ENCODE measurements at places on chromosomes 12 and 14.
A peak's percentile ranks its signal among the peaks of the same experiment; 100 is the strongest.

DNA sequence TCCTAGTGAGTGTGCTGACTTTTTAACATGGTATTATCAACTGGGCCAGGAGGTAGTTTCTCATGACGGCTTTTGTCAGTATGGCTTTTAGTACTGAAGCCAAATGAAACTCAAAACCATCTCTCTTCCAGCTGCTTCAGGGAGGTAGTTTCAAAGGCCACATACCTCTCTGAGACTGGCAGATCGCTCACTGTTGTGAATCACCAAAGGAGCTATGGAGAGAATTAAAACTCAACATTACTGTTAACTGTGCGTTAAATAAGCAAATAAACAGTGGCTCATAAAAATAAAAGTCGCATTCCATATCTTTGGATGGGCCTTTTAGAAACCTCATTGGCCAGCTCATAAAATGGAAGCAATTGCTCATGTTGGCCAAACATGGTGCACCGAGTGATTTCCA, 141.1 kb downstream of the HMGA2 start:
- DNase-seq, result no peak

DNA sequence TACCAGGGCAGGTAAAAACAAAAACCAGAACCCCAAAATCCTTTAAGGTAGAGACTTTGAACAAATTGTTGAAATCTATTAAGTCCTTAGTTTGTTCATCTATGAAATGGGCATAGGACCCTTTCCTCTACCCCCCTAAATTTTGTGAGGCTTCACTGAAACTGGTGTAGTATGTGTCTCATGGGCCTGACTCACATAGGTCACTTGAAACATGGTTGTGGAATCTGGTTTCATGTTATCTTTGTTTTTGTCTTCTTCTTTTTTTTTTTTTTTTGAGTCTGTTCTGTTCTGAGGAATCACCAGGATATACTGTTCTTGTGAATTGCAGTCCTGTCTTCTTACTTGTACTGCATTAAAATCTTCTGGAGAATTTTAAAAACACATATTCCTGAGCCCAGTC, 202.2 kb downstream of the KTN1 start:
- no peak for DNase-seq

DNA sequence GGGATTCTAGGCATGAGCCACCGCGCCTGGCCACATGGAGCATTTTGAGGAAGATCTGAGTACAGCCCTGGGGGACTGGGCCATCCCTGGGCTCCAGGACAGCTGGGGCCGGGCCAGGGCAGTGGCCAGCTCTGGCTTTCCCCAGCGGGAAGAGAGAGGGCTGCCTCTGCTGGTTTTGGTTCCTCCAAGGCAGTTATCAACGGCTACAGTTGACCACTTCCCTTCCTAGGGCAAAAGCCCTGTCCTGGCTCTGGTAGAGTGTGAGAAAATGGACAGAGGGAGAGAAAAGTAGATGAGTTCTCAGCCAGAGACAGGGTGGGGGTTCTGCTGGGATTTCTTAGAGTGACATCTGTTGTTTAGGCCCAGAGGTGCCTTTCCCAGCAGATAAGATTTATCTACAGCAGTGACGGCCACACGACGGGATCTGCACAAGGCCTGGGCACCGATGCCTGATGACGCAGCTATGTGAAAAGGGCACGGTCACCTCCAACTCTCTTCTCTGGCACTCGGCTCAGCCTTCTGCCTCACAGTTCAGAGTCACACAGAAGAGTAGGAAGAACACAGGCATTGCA, 5.5 kb upstream of the HVCN1 start:
- DNase-seq, result peak; percentile 75

- no peak for DNase-seq
These were observed 182.3 kb downstream of the NPAS3 start for GRCh38 chr14:33120966-33121365.

DNA sequence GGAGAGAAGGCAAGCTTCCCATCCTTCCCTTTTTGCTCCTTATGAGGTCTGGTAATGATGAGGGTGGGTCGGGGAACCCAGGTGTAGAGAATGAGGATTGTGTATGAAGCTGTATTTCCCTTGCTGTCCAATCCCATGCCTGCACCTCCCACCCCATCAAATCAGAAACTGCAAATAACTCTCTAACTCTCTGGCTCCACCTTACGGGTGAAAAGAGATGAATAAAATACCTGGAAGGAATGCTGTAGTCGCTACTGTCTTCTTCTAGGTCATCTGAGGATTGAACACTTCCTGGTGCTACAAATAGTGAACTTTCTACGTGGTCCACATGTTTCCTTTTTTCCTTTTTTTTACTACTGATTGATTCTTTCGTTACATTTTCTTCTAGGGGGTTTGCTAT, 38.9 kb upstream of the DICER1 start:
- no peak for DNase-seq

GRCh38 chr14:79118291-79118690, 948.1 kb downstream of the NRXN3 start:
- no peak for DNase-seq

- no peak for DNase-seq
These were observed 4.7 kb downstream of the B3GNT4 start for GRCh38 chr12:122208073-122208820.

DNA sequence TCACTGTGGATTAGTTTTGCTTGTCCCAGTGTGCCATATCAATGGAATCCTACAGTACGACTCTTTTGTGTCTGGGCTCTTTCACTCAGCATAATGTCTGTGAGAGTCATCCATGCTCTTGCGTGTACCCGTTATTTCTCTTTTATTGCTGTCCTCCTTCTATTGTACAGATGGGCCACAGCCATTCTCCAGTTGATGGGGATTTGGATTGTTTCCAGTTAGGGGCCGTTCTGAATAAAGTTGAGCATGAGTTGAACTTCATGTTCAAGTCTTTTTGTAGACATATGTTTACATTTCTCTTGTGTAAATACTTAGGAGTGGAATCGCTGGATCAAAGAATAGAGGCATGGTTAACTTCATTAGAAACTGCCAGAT, 38.3 kb downstream of the MYO1H start:
- DNase-seq, result no peak

- DNase-seq, result no peak
These were observed 26.1 kb upstream of the DIO3 start for GRCh38 chr14:101535232-101535631.

DNA sequence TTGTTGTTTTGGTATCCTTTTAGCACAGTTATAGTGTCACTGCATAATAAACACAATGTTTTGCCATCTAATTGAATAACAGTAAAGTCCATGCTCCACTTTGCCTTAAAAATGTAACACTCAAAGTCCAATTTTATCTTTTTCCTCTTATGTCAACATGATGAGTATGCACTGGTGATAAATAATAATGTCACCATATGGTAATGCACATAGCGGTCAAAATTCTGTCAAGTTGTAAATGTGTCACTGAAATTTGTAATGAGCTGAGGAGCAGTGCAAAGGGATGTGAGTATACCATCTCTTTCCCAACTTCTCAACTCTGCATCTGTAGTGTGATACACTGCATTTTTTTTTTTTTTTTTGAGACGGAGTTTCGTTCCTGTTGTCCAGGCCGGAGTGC, 65.7 kb downstream of the EML5 start:
- DNase-seq, result no peak

DNA sequence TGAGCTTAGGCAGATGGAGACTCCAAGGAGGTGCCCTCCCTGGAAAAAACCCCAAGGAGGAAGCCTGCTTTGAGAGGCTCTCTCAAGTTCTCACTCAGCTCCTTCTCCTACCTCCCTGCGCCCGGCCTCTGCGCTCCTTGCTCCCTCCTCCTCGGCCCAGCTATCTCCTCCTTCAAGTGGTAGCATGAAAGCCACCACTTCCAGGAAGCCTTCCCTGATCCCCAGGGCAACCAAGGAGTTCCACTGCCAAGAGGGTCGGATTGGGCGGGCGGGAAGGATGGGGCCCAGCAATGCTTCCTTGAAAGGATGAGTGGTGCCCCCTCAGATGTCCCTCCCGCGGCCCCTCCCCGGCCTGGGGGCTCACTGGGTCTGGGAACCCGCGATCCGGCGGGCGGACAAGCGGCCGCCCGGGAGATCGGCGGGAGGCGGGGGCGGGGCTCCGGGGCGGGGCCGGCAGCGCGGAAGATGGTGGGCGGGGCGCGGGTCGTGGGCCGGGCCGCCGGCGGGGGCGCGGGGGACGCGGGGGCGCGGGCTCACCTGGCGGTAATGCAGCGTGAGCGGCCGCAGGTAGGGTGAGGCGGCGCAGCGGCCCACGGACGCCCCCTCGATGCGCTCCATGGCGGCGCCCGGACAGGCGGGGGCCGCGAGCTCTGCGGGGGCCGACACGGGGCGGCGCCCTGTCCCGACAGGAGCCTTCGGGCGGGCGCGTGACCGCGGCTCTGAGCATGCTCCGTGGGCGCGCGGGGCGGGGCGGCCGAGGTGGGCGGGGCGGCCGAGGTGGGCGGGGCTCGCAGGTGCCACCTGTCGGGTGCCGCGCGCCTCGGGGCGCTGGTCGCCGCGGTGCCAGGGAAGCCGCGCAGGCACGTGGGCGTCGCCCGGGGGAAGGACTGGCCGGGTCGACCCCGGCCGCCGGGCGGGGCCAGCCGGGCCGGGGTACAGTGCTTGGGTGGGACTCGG, at the start of gene NUDT14:
TSS of gene NUDT14 (minus strand) at position 721 of the 957 bp plus-strand sequence. CDS start at position 618, 103 bp downstream.
- DNase-seq, result peak; percentile 87

DNA sequence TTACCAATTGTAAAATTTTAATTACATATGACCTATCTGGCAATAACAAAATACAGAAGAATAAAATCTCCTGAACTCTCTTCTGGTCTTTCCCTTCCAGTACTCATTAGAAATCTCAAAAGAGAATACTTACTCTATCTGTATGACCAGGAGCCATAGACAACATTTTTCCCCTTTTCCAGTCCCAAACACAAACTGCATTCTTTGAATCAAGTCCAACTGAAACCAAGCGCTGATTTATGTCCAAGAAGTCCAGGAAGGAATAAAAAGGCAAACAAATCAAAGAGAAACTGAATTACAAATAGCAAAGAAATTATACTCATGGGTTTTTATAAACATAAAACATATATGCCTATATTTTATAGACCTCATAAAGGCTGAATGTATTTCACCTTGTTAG, 46.7 kb downstream of the EML5 start:
- no peak for DNase-seq
